ENCODE measurements at places on chromosomes 6 and 20. TPM values are rescaled to one million over a fixed set of nuclear protein-coding genes. Genes with fewer than 3 reads are reported as not detected.

GRCh38 chr6:33897189-33897780 lies 93.5 kb upstream of the MLN start:
- DNase-seq, result no peak

DNA sequence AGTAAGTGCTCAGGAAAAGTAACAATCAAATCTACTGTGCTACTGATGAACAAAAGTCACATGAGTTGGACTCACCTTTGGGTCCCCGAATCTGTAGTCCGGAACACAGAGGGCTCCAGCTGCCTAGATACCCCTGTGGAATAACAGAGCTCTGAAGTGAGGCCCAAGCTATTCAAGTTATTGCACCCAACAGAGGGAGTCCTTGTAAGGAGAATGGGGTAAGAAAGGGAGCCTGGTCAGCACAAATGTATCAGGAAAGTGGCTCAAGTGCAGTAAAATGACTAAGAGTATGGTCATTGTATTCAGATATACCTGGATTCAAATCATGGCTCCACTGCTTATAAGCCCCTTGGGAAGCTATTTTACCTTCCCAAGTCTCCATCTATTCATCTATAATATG lies 20.9 kb downstream of the EDN1 start:
- DNase-seq, result no peak

GRCh38 chr6:27601668-27602254 lies 128.9 kb upstream of the ZNF184 start:
- DNase-seq, result no peak

DNA sequence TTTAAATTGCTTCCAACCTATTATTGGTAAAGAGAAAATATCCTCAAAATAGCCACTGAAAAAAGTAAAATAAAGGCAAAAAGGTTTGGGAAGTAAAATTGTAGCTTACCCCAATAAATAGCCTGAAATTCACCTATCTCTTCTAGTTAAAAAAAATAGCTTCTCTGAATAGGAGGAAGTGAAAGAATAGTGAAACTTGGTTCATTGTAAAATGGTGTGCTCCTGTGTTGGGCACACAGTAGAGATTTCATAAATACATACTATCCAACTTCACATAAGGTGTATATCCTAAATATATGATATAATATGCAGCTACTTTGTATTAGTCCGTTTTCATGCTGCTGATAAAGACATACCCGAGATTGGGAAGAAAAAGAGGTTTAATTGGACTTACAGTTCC lies 45.3 kb downstream of the CDK19 start:
- DNase-seq, result no peak

GRCh38 chr6:48071833-48072232 lies 39.2 kb downstream of the PTCHD4 start:
- no peak for DNase-seq

GRCh38 chr6:154830771-154831170 lies 97.6 kb downstream of the SCAF8 start:
- no peak for DNase-seq

DNA sequence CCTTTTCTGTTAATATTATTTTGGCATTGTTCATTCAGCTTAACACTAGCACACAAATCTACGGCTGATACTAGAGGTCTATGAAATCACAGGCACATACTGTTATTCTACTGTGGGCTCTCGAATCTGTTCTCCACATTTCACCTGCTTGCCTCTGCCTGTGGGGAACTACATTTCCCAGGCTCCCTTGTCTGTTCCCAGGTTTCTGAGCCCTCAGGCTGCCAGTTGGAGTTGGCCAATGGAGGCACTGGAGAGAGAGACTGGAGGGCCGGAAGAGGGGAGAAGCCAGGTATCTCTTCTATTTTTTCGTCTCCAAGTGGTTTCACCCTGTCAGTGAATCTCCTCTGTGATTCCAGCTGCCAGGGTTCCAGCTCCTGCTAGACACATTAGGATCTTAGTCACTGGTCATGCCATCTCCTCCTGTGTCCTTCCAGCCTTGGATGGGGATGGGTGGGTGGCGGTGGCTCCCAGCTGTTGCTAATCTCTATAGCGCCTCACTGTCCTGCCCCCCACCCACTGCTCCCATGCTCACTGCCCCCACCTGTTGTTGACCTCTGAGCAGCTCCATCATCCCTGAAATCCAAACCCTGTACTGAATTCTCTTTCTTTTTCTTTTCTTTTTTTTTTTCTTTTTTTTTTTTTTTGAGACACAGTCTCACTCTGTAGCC lies 188.2 kb downstream of the LRFN2 start:
- no peak for DNase-seq

GRCh38 chr6:106097411-106098231 lies 11.5 kb downstream of the PRDM1 start:
- no peak for DNase-seq

GRCh38 chr20:62876902-62877816 lies 15.5 kb upstream of the TCFL5 start:
- DNase-seq, result no peak

- no peak for DNase-seq
Measured at GRCh38 chr6:69866770-69867638, 648 bp downstream of the COL19A1 start.

DNA sequence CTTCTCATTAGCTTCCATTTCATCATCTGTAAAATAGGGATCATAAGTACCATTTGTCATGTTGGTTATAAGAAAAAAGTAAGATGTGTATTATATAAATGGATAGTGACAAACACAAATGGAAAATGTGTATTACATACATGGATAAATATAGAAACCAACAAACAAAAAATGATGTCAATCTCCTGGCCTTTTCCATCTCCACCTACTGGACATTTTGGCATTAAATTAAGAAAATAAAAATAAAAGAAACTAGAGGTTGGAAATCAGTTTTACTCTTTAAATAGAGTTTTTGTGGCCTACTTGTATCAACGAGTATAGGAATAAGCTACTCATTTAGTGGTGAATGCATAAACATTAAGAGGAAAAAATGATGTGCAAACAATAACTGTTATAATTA lies 67.5 kb upstream of the THEMIS start:
- DNase-seq, result no peak

DNA sequence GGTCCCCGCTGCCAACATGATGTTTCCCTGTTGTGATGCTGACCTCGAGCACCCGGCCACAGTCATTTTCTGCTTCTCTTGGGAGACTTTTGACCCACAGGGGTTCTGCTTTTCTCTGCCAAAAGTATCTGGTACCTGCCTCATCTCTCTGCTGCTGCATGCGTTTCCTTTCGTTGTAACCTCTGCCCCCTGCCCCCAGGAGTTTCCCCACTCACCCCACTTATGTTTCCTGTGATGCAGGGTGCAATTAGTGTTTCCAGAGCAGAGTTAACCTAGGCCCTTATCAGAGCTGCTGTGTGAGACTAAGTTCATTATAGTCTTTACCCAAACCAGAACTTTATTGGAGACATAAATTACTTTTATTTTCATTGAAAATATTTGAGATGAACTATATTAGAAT lies 65.2 kb upstream of the EDN3 start:
- DNase-seq, result no peak

DNA sequence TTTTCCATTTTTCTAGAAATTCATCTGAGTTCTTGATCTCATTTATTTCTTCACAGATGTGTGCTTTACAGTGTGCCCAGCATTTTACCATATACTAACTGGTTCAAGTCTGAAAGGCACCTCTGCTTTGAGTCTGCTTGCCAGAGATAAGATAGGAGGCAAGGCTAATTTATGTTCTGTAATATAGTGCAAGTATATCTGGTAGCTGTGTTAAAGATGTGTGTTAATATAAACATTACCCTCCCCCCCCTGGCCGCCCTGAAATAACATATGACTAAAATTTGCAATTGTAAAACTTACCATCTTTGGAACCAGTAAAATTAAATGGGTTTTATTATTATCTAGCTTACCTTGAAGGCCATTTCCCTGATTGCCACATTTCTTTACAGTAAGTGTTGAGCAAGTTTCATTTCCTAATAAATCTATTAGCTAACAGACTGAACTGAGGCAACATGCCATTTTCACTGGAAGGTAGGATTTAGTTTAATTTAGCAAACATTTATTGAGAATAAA lies 2.7 kb downstream of the FBXO9 start:
- no peak for DNase-seq

GRCh38 chr20:10110151-10110550 lies 75.4 kb downstream of the ANKEF1 start:
- DNase-seq, result no peak

GRCh38 chr6:4351520-4352321 lies 216.3 kb upstream of the ECI2 start:
- peak; percentile 56 for DNase-seq

- DNase-seq, result no peak
Measured at GRCh38 chr6:112933947-112934346, 586.8 kb downstream of the RFPL4B start.

- DNase-seq, result no peak
Measured at GRCh38 chr6:22067671-22068070, 229.2 kb downstream of the PRL start.

The WFDC12 gene
- total RNA-seq, result not detected

The KIF13A gene
- 98.0 TPM for total RNA-seq

The FOXF2 gene
- not detected for total RNA-seq

The COL19A1 gene
- not detected for total RNA-seq

The PPIL1 gene
- total RNA-seq, result 12.9 TPM

The CYP39A1 gene
- total RNA-seq, result 1.1 TPM

The SLC17A4 gene
- not detected for total RNA-seq
